ENCODE measurements at places on chromosomes 6 and 20.

GRCh38 chr6:127385668-127386430, 42.4 kb upstream of the ECHDC1 start:
- DNase-seq = no peak

- DNase-seq = no peak
Measured at GRCh38 chr6:150606168-150606591, 6.5 kb downstream of the PLEKHG1 start.

- no peak for DNase-seq
Measured at GRCh38 chr20:8903655-8904605, 165.0 kb upstream of the PLCB4 start.

- no peak for DNase-seq
Measured at GRCh38 chr6:63516186-63516944, 55.9 kb upstream of the LOC128125822 start.

- DNase-seq = no peak
Measured at GRCh38 chr6:79170431-79170830, 64.1 kb downstream of the HMGN3 start.

DNA sequence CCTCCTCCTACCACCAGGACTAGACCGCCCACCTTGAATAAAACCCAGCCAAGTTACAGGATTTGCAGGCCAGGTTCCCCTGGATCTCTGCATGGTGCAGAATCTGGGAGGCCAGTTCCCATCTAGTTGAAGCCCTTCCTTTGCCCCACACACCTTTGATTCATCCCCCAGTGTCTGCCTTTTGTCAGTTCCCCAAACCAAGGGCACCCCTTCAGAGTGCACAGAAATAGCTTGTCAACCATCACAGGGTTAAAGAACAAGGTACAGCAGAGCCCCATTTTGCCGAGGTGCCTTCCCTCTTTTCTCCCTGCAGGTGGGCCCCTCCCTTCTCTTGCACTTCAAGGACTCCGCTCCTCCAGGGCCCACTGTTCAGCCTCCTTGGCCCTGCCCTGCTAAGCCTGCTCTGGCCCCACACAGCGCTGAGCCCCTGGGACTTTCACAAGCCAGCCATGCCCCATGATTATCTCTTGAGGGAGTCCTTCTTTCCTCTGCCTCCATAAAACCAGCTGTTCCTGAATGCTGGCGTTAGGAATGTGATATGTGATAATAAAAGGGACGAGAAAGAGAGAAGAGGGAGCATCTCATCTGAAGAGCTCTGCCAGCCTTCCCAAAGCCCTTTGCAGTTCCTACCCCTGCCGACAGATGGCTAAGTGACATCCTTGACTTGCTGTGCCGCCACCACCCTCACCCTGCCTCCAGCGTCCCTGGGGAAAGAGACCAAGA, 280.3 kb downstream of the CDC5L start:
- peak; percentile 28 for DNase-seq

DNA sequence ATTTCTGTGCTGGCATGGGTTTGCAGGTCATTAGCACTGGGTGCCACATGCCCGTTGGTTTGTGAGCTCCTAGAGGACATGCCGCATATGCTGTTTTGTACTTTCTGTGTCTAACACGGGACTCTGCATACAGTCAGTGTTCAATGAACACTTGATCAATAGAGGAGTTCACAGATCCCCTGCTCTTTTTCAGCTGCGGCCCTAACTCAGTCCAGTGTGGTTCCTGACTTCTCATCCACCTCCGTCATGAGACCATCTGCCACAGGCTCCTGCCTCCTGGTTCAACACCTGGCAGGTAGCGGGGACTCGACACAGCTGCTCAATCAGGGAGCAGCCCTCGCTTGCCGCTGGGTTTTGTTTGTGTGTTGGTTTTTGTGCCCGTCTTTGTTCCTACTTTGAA, 13.8 kb upstream of the BMP7 start:
- no peak for DNase-seq

DNA sequence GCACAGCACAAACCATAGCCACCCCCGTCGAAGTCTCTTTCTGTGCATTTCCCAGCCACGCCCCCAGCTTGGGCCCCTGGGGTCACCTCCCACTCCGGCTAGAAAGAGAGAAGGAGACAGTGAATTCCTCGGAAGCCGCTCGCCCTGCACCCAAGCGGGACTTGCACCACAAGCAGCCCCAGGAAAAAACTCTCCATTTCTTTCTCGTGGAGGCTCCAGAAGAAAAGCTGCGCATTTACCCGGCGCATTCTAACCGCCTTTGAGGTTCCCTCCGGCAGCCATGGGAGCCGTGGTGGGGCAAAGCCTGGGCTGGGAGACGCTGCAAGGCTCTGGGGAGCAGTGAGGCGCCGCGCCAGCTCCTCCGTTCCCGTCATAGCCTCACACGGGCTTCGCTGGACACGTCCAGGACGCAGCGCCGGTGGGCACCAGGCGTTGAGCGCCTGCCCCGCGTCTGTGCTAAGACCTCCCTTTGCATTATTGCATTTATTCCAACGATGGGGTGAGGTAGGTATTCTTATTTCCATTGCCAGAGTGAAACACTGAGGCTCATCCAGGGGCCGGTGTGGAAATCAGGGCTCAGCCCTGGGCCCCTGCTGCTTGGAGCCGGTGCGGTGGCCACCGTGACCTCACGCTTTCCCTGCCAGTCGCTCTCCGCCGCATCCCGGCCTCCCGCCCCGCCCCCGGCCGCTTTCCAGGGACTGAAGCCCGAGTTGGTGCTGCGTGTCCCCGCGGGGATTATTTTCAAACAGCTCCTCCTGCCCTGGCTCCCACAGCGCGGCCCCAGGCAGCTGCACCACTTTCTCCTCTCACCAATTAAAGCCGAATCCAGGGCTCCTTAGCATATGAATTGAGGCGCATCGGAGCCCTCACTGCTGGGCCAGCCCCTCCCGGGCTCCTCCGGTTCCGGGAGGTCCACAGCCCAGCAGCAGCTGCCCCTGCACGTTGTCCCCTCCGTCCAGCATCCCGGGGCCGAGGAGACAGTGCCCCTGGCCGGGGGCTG, 148.3 kb upstream of the AFDN start:
- no peak for DNase-seq

GRCh38 chr6:157068691-157069324, 254.5 kb downstream of the TMEM242 start:
- peak; percentile 63 for DNase-seq

Data from ELR (cell line).